Substantia nigra (tissue), 51 donors: ENCODE measurements at places on chromosomes 16 and 17.

DNA sequence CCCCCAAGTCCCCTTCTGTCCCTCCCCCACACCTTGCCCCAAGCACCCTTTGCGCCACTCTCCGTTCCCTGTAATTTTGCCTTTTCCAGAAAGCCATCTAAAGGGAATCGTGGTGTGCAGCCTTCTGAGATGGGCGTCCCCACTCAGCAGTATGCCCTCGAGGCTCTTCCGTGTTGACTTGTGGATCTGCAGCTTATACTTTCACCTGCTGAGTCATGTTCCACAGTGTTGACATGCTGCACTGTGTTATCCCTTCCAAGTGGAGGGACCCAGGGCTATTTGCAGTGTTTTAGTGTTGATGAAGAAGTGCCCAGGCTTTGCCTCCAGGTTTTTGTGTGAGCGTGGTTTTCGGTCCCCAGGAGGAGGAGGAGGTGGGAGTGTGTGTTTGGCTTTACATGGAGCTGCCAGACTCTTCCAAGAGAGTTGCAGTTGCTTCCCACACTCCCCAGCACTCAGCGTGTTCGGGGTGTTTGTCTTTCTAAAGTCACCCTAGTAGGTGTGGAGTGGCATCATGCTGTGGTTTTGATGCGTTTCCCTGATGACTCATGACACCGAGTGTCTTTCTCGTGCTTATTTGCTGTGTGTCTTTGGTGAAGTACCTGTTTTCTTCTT, 32.1 kb upstream of the JPT2 start:
- DNase-seq: no peak

GRCh38 chr16:25151996-25152395, 40.5 kb downstream of the LCMT1 start:
- no peak for DNase-seq

DNA sequence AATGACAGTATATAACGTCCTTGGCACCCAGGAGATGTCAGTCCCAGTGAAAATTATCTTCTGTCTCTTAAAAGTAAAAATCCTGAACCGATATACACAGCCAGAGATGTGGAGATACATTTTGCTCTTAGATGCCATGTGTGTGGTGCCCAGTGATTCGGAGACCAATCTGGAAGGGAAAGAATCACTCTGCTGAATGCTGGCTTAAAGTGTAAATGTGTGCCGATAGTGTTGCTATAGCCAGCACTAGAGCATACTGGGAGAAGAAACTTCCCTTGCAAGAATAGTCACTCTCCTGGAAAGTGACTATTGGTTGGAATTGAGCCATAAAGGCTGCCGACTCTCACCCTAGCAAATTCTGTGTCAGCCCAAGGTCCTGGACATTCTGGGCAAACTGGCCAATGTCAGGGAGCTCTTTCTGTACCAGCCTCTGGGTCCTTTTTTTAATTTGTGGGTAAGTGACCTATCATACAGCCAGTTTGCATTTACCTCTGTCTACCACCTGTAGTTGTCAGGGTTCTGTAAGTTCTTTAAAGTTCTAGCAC, 44.2 kb upstream of the HNF1B start:
- DNase-seq: no peak

- DNase-seq: peak; percentile 48
These were observed at the start of gene ZFHX3 for GRCh38 chr16:73047536-73048291. ZFHX3 (minus strand) TSS chr16:73048128; CDS start chr16:72960145, 87,983 bp downstream.

DNA sequence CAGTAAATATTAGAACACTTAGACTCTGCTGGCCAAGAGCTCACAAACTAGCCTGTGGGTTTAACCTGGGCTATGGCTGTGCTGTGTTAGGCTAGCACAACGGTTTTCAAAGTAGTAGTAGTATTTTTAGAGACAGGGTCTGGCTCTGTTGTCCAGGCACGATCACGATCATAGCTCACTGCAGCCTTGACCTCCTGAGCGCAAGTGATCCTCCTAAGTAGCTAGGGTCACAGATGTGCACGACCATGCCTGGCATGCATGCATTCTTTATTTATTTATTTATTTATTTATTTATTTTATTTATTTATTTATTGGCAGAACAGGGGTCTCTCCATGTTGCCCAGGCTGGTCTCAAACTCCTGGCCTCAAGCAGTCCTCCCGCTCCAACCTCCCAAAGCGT, 10.3 kb downstream of the MRPL27 start:
- DNase-seq: no peak

DNA sequence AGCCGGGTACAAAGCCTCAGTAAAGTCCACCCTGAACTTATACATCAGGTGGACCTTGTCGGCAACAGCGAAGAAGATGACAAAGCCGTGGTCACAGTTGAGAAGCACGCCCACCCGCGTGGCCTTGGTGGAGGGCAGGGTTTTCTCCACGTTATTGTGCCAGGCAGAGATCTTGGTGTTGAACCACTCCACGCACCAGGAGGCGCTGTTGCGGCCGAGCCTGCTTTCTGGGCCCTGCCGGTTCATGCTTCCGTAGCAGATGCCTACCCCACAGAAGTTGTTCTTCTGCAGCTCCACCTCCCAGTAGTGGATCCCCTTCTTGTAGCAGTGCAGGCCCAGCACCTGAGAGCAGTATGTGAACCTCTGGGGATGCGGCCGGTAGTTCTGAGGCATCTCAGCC, 22.1 kb downstream of the TRIM25 start:
- DNase-seq: no peak

DNA sequence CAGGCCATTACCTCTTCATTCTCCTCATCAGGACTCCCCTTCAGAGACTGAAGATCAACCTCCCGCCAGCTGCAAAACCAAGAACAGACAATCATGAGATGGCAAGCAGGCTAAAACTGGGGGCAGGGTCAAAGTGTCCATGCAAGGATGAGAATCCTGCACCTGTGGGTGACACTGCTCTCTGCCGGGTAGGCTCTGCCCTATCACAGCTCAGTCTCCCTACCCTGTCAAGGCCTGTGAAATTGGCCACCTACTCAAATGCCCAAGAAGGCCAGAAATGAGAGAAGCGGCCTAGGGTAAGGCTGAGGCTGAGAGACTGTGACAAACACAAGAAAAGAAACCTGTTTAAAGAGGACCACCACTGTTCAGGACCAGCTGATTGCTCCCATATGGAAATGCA, 34.3 kb downstream of the STH start:
- DNase-seq: no peak

- no peak for DNase-seq
These were observed 11.5 kb upstream of the SRCIN1 start for GRCh38 chr17:38617074-38617860.

- no peak for DNase-seq
These were observed 610.7 kb downstream of the KCNJ2 start for GRCh38 chr17:70780031-70780430.

GRCh38 chr16:81279392-81279791, 35.4 kb upstream of the GAN start:
- DNase-seq: no peak

DNA sequence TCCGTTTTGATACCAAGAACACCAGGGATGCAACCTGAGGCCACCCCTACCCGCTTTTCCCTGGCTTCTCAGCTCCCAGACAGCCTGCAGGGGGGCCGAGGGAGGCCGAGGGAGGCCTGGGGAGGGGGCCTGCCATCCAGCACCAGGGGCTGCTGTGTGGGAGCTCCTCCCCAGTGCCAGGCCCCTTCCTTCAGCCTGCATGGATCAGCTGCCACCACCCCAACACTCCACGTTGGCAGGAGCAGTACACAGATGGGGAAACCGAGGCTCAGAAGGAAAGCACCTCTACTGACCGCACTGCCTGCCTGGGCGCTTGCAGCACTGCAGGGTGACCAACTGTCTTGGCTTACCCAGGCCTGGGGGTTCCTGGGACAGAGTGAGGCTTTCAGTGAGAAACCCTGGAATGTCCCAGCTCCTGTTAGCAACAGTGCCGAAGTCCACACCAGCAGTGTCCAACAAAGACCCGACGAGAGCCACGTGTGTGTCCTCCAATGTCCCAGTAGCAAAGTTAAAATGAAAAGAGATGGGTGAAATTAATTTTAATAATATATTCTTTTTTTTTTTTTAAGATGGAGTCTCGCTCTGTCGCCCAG, 5.3 kb upstream of the OSGIN1 start:
- DNase-seq: no peak

DNA sequence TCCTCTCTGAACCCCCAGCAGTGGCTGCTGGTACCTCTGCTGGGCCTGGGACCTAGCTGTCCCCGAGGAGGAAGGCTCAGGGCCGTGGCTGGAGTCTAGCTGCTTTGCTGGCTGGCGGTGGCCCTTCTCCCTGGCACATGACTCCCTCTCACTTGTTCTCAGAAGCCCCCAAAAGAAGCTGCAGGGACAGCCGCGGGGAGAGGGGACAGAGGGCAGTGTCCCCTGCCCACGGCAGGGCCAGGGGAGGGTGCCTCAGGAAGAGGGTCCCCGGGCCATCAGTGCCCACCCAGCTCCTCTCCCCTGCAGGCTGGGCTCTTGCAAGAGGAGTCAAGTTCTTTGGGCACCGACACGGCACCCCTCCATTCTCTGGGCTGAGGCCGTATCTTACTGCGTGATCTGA, 46.6 kb downstream of the VAC14 start:
- DNase-seq: no peak
